ENCODE measurements at places on chromosomes 1 and 21.
A peak's percentile ranks its signal among the peaks of the same experiment; 100 is the strongest.

DNA sequence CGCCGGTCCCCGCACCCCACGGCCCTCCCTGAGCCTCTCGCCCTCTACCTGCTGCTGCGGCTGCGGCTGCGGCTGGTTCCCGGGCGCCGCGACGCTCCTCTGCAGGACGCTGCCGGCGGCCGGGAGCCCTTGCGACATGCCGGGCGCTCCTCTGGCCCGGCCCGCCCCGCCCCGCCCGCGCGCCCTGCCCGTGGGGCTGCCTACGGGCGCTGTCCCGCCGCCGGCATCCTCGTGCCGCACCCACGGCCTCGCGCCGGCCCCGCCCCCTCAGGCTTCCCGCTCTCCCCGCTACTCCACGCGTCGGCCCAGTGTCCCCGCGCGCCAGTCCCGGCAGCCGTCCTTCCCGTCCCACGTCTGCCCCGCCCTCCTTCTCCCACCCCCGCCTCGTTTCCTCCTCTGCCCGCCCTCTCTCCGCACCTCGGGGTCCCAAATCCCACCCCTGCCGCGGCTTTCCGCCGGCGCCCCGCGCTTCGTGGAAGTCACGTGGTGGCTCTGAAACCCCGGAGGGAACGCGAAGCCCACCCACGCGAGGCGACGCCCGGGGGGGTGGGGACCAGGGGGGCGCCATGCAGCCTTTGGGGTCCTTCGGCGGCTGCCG lies at the start of gene BATF3:
Gene BATF3, minus strand, starts transcription at position 216 of the 598 bp plus-strand sequence. Its CDS starts 78 bp downstream, at position 138.
- peak; percentile 24 for DNase-seq

- DNase-seq, result no peak
Observed at GRCh38 chr21:19547951-19548840, 1144.6 kb upstream of the TMPRSS15 start.

- DNase-seq, result no peak
Observed at GRCh38 chr1:231957359-231957758, 330.8 kb downstream of the DISC1 start.

GRCh38 chr1:231606712-231607111 lies 19.9 kb upstream of the DISC1 start:
- no peak for DNase-seq

GRCh38 chr1:156128654-156129597 lies 14.4 kb downstream of the LMNA start:
- peak; percentile 3 for DNase-seq

DNA sequence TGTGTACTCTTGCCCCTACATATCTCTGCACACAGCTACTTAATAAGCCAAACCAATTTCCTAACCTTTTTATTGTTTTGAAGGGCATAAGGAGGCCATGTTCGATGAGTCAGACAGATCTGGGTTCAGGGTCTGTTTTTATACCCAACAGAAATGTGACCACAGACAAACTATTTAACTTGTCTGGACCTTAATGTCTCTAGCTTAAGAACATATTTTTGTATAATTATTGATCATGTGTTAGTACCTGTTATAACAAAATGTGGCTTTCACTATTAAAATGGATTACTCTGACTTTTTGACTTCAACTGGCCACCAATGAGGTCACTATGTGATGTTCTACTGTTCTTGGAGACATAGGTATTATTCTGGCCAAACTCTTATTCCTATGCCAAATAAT lies 507.8 kb upstream of the USP24 start:
- no peak for DNase-seq

DNA sequence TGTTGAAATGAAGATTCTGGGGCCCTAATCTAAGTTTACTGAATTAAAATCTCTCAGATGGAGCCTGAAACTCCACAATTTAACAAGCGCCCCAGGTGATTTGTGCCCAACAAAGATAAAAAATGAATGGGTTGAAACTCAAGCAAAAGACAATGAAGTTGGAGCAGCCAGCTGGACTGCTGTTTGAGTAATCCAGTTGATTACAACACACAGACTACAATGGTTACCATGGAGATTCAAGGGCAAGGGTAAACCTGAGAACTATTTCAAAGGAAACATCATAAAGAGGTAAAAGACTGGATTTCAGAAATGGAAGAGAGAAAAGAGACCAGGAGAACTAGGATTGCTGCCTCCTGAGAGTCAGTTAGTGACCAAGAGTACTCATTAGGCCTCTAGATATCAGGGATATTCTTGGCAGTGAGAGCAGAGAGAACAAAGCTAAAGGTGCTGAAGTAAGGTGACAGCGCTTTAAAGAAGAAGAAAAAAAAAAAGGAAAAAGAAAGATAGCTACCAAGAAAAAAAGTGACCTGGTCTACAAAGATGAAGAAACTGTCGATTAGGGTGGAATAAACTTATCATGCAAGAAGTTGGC lies 44.5 kb downstream of the LRRC53 start:
- DNase-seq, result no peak

- no peak for DNase-seq
Observed at GRCh38 chr1:113538225-113538624, 147.9 kb downstream of the MAGI3 start.

DNA sequence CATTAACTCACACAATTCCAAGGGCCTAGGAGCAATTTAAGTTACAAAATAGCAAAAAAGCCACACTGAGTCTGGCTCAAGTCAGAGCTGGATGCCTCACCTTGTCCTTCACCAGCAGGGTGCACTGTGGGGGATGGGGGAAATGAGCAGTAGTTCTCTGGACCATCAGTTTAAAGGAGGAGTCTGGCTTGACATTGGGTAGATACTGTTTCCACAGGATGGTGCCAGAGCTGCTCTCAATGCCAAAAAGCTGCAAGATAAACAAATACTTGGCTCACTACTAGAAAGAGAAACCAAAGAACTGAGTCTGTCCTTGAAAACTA lies 18.8 kb downstream of the EMC1 start:
- DNase-seq, result no peak

DNA sequence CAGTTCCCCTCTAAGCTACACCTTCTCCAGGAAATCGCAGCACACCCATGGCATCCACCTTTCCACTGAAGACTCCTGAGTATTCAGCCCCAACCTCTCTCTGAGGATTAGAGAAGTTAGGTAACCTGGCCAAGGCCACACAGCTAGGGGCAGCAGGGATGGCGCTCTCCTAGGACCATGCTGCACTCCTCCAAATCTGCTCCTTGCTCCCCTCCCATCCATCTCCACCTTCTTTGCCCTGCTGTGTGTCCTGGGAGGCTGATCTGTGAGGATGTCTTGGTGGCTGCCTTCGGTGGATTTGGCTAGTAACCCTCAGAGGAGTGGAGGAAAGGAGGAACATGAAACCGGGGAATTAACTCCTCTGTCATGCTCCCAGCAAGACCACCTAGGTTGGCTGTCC lies 20.0 kb upstream of the PROK1 start:
- DNase-seq, result no peak

DNA sequence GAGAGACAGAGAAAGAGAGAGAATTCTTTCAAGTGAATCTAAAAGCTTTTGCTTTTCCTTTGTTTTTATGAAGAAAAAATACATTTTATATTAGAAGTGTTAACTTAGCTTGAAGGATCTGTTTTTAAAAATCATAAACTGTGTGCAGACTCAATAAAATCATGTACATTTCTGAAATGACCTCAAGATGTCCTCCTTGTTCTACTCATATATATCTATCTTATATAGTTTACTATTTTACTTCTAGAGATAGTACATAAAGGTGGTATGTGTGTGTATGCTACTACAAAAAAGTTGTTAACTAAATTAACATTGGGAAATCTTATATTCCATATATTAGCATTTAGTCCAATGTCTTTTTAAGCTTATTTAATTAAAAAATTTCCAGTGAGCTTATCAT lies 117.6 kb downstream of the PTPRC start:
- no peak for DNase-seq

DNA sequence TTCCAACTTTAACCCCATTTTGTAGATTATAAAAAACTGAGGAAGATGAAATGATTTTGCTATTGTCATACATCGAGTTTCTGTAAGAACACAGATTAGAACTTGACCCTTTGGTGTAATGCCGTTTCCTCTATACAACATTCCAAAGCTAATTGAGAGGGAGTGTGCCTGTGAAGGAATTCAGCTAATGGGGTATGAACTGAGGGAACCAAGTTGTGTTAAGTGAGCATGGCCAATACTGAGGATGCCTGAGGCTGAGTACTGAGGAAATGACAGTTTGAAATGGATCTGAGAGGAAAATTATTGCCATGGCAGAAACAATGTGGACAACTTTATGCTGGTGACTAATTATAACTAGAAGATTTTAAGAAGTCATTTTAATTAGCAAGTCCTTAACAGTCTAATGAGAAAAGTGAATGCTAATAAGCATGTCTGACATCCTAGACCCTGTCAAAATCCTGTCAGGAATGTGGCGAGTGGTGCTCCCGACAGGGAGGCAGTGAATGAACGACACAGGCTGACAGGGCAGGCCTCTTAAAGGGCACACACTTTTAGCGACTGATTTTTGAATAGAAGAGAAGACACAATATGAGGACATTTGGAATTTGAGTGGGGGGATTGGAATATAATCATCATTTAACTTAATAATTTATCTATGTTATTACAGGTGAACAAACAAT lies 262.5 kb downstream of the HLX start:
- DNase-seq, result no peak

- DNase-seq, result no peak
Observed at GRCh38 chr1:22375601-22376000, 76.0 kb upstream of the ZBTB40 start.

DNA sequence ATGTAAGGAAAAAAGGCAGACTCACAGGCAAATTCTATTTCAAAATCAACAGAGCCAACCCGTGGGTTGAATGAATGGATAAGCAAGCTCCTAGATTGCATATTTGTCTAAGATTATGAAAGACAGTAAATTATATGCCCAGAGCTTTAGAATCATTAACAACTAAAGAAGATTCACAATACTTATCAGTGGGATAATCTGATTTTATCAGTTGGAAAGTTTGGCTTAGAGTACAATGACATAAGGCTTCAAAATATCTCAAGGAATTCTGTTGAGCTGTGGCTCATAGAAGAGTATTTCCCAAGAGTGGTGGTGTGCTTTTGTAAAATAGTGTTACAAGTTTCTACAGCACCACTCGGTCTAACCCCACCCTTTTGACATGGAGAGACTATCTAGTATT lies 85.5 kb downstream of the ADAMTS1 start:
- DNase-seq, result no peak

- DNase-seq, result no peak
Observed at GRCh38 chr1:228060458-228061190, 21.9 kb upstream of the ARF1 start.

- no peak for DNase-seq
Observed at GRCh38 chr1:213821175-213821942, 166.4 kb upstream of the PROX1 start.

- DNase-seq, result no peak
Observed at GRCh38 chr1:101137144-101138126, 99.4 kb upstream of the S1PR1 start.

- DNase-seq, result no peak
Observed at GRCh38 chr1:193539731-193540459, 353.5 kb upstream of the B3GALT2 start.

DNA sequence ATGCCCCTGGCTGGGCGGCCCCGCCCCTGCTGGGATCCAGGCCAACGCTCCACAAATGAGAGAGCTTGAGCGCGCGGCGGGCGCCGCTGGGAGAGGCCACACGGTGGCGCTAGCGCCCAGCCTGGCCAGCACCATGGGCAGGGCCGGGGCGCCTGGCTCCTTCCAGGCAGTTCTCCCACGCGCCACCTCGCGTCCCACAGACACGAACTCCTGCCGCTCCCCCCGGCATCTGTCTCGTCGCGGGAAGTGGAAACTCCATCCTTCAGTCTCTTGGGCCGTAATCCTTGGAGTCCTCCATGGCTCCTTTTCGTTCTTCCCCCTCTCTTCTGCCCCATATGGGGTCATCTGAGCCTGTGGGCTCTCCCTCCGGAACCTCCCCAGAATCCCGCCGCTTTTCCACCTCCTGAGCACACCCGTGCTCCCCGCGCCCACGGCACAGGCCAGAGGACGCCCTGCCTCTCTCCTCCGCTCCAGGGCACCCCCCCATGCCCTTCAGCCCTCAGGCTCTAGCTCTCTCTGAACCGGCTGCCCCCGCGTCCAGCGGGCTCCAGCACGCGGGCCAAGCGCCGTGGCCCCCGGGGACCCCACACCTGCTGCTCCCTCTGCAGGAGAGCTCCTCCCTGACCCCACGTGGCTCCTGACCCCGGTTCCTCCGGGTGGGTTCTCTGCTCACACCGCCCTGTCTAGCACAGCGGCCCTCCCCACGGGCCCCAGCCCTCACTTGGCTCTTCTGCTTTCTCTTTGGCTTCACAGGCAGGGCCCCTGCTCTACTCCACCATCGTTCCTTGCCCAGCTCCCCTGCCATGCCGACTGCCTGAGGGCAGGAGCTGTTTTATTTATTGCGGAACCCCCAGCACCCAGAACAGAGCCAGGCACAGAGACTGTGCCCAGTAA lies 31.9 kb upstream of the EDN2 start:
- DNase-seq, result peak; percentile 21

- no peak for DNase-seq
Observed at GRCh38 chr1:56469640-56470371, 109.6 kb downstream of the PLPP3 start.

GRCh38 chr1:15046487-15047165 lies 106.9 kb upstream of the TMEM51 start:
- no peak for DNase-seq

GRCh38 chr1:178868706-178869105 lies 2.2 kb downstream of the ANGPTL1 start:
- DNase-seq, result no peak

DNA sequence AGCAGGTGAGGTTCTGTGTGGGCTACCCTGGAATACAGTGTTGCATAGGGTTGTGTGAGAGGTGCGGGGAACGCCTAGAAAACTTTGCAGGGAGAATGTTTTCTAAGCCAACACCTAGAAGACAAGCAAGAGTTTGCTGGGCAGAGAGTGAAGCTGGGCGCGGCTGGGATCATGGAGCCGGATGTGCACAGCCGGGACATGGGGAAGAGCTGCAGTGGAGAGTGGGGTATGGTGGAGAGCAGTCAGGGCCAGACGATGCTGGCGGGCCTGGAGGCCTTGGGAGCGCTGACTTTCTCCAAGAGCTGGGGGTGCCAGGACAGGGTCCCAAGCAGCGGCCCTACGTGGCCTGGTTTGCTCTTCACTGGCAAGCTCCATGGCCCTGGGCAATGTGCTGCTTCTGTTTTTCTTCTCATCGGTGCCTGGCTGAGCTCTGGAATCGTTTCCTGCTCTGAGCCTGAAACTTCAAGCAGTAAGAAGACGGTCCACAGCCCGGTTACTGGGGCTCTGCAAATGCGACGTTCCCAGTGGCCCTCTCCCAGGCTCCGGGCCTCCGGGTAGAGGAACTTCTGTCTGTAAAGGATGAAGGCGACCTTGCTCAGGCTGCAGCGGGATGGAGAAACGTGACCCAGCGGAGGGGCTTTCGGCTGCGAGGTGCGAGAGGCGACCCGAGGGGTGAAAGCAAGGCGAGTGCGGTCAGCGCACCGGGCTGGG lies 51.9 kb upstream of the CD34 start:
- DNase-seq, result no peak

GRCh38 chr1:39410915-39411436 lies 80.5 kb upstream of the BMP8A start:
- DNase-seq, result peak; percentile 28

Measured in effector memory CD4-positive, alpha-beta T cell (primary cell).